ENCODE measurements at places on chromosomes 11 and 22.

- DNase-seq, result no peak
Measured at GRCh38 chr22:44314425-44315067, 1.8 kb upstream of the SHISAL1 start.

GRCh38 chr11:10657308-10658271, 36.0 kb downstream of the IRAG1 start:
- no peak for DNase-seq

GRCh38 chr11:64372802-64373597, 14.0 kb downstream of the RPS6KA4 start:
- DNase-seq, result no peak

DNA sequence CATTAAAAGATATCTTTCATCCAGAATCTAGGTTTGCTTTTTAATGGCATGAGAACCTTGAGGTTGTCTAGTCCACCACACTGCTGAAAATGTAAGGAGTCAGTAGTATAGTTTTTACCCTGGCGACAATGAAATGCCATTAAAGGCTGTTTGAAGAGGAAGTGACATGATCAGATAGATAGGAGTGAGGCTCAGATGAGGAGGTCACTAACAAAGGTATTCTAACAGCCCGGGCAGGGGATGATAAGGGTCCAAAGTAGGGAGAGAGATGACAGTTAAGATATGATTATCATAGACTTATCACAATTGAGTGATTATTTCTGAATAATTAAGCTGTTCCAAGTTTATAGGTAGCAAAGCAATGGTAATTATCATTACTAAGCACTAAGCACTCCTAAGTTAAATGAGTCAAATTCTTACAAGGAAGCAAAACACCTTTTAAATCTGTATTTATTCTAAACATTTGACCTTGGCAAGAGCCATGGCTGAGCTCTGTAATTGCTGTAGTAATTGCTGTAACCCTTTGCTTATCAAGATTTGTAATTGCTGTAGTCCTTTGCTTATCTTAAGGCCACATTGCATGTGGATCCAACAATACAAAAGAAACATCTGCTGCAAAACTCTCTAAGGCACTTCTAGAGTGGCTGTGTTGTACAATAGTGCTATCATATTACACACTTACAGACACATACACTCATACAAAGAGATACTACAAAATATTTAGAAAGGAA, 92.6 kb downstream of the ENTHD1 start:
- peak; percentile 17 for DNase-seq

GRCh38 chr22:27459999-27460398, 341.6 kb downstream of the MN1 start:
- DNase-seq, result no peak

- no peak for DNase-seq
Measured at GRCh38 chr11:59212744-59213631, at the start of gene MPEG1. TSS of gene MPEG1 (minus strand) at chr11:59212927. CDS start at chr11:59212865, 62 bp downstream.

DNA sequence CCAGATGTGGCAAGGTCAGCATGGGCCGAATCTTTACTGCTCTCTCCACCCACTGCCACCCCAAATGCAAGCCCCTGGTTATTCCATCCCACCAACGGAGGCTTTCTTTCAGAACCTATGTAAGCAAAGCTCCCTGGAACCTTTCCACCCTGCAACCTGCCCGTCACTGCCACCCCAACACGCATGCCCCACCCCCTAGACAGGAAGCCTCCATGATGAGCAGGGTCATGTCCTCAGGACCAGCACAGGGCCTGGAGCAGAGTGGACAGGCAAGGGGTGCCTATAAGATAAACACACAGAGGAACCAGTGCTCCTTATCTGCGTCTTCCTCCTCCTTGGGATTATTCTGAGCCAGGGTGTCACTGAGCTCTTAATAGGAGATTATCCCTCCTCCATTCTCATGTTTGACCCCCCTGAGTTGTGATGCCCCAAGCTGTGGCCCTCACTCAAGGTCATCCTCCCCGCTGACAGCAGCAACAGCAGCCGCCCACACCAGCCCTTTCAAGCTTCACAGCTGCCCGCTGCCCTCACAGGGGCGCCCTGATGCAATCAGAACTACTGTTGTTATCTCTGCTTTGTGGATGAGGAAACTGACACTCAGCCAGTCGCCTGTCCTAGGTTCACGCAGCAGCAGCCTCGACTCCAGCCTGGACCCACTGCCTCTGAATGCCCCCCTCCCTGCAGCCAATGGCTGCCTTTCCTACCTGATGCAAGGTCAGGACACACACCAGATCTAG, 647.3 kb downstream of the TBC1D22A start:
- DNase-seq, result no peak

- DNase-seq, result no peak
Measured at GRCh38 chr22:39120983-39121382, 23.9 kb downstream of the APOBEC3H start.

- DNase-seq, result peak; percentile 86
Measured at GRCh38 chr11:66749091-66749490, 20.1 kb upstream of the SPTBN2 start.

GRCh38 chr11:46480909-46481308, 89.3 kb upstream of the CHRM4 start:
- DNase-seq, result no peak

- DNase-seq, result no peak
Measured at GRCh38 chr11:27313157-27313821, 49.7 kb downstream of the CCDC34 start.

DNA sequence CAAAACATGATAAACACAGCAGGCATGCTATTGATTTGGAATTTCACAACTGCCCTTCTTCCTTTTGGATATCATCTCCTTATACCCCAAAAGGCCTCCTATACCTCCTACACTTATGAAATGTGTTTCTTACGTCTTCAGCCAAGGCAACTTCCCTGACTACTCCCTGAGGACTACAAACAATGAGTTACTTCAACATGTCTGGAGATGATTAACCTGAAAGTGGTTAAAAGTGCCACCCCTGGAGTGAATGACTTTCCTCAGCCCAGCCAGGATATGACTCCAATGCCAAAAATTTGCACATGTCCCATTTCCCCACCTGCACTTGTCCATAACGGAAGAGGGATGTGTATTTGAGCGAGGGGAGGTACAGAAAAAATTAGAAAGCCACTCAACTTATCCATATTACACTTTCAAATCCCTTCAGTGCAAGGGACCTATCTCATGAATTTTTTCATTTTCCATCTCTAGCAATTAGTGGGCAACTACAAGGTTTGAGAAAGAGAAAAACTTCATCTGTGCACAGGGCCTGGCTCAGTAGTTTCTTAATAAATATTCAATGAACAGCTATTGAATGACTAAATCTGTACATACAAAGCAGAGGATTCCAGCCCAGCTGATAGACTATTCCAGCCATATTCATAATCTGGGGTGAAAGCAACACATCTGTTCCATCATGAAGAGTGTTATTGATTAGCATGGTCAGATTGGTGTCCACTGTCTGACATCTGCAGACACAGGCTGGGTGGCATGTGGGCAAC, 36.8 kb downstream of the KIRREL3 start:
- DNase-seq, result no peak

DNA sequence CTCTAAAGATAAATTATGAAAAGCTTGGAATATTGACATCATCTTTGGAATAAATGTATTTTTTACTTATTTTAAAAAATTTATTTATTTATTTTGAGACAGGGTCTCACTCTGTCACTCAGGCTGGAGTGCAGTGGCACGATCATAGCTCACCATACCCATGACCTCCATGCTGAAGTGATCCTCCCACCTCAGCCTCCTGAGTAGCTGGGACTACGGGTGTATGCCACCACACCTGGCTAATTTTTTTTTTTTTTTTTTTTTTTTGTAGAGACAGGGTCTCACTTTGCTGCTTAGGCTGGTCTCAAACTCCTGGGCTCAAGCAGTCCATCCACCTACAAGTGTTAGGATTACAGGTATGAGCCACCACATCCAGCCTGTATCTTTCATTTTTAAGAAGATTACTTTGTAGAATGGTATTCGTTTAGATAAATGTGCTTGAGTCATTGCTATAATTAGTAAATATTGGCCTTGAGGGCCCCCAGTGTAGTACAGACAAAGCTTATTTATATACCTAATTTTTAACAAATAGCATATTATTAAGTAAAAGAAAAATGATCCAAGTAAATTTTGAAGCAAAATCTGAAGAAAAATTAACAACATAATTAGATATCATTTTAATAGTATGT, 8.5 kb downstream of the SWAP70 start:
- DNase-seq, result peak; percentile 34

GRCh38 chr11:100635194-100635593, 51.9 kb upstream of the ARHGAP42 start:
- no peak for DNase-seq

DNA sequence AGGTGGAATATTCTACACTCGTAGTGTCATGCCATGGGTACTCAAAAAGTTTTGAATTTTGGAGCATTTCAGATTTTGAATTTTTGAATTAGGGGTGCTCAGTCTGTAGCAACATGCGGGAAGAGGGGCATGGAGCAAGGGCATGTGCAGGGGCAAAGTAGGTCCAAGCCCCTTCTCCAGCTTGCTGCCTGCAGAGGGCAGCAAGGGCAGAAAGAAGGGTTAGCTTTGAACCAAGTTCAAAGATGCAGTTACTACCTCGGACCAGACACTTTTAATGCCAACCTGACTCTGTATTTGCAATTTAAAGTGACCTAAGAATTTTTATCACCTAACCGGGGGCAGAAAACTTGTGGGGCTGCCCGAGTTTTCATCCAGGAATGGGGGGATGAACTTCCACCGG, 68.2 kb downstream of the CD82 start:
- no peak for DNase-seq

- DNase-seq, result peak; percentile 11
Measured at GRCh38 chr11:1008001-1008802, 28.3 kb downstream of the MUC6 start.

DNA sequence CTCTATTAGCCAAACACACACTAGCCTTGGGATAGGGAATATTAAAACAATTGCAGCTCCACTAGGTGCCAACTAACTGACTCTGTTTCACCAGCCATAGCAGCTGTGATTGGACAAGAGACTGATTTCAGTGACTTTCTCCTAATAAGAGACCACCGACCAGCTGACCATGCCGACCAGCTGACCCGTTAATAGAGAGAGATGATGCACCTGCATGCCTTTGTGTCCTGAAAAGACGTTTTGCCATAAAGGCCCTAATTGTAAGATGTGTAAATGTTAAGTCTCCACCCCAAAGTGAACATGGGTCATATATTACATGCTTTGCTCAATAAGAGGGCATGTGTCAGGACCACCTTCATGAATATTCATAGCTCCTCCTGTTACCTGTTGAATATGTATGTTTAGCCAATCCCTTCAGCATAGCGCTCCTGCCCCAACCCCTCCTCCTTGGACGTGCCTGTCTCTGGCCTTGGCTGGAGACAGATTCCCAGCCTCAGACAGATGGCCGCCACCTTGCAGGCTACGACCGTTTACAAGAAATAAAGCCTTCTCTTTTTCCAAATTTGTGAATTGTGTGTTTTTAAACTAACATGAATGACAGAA, 1.3 kb upstream of the NADSYN1 start:
- DNase-seq, result no peak

DNA sequence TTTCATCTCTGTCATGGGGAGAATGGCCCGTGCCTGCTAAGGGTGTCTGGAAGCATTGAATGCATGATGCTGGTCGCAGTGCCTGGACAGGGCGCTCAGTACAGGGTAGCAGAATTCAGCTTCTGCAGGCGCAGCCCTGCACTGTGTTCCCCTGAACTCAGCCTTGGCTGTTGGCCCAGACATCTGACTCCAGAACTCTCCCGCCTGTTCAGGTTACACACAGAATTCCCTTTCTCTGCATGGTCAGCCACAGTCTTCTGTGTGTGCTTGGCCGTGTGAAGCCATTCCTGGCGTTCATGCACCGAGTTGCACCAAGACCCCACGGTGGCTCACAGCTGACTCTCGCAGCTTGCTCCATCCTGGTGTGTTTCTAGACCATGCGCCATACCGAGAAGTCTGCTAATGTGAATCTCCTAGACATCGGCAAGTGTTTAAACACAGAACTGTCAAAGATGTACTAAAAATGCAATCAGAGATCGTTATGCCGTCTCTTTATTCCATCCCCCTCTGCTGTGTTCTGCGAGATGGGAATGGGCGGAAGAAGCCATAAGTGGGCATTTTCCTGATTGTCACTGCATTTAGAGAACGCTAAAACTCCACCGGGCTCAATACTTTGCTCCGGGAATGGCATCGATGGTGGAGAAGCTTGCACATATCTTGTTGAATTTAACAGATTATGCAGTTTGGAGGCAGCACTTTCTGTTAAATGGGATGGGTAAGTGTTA, 55.6 kb downstream of the MPPED1 start:
- DNase-seq, result no peak

- no peak for DNase-seq
Measured at GRCh38 chr11:1219834-1220815, 2.7 kb upstream of the MUC5B start.

GRCh38 chr11:34037016-34037415, 14.5 kb upstream of the CAPRIN1 start:
- no peak for DNase-seq

DNA sequence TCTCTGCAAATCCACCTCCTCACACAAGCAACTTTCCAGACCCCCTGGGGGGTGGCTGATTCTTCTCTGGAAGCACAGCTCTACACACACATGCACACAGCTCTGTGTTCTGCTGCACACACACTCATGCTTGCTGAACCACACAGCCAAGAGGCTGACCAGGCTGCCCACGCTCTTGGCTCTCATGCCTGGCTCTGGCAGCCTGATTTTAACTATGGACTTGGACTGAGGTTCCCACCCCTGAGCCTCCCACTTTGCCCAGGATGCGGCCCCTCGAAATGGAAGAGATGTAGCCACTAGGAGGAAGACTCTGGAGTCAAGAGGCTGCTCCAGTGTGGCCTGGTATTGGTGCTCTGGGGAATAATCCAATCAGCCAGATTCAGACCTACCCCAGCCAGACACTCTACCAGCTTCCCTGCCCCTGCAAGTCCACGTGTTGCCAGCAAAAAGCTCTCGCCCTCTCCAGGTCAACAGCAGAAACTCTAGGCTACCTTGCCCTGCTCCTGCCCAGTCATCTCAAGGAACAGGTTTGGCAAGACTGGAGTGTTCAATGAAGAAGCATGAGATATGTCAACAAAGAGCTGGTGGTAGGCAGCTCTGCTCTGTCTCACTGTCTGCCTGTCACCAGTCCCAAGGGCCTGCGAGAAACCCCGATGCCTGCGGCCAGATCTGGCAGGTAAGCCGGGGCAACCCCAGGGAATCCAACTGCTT, 8.8 kb upstream of the CASTOR1 start:
- DNase-seq, result no peak

GRCh38 chr22:35367331-35367886, 13.5 kb upstream of the HMOX1 start:
- no peak for DNase-seq

- no peak for DNase-seq
Measured at GRCh38 chr11:121236115-121237001, 56.2 kb upstream of the SC5D start.

DNA sequence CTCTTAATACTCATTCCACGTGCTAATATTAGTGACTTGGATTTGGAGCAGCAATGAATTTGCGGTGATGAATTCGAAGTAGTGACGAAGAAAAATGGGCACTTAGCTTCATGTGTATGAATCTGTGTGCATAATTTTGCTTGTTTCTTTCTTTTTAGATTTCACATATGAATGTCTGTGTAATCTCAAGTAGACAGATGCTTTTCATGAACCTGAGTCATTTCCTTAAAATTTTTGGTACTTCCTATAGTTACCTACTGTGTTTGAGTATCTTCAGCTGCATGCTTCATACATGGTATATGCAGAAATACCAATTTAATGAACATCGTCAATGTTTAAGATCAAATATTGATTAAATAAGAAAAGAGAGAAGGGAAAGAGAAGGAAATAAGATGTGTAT, 540.2 kb downstream of the RAB38 start:
- no peak for DNase-seq
